ENCODE measurements at places on chromosomes 11 and 22. TPM values are rescaled to one million over a fixed set of nuclear protein-coding genes. Genes with fewer than 3 reads are reported as not detected.

GRCh38 chr11:109304159-109304558 lies 117.8 kb upstream of the C11orf87 start:
- peak; percentile 46 for DNase-seq

- no peak for DNase-seq
These were observed at the start of gene SOX6 for GRCh38 chr11:16356057-16356760. TSS of gene SOX6 (minus strand) at chr11:16356546. CDS start at chr11:16341248, 15,298 bp downstream.

GRCh38 chr11:120128392-120129119 lies 9.4 kb downstream of the TRIM29 start:
- peak; percentile 91 for DNase-seq

GRCh38 chr11:14254533-14255237 lies 104.3 kb downstream of the RRAS2 start:
- no peak for DNase-seq

DNA sequence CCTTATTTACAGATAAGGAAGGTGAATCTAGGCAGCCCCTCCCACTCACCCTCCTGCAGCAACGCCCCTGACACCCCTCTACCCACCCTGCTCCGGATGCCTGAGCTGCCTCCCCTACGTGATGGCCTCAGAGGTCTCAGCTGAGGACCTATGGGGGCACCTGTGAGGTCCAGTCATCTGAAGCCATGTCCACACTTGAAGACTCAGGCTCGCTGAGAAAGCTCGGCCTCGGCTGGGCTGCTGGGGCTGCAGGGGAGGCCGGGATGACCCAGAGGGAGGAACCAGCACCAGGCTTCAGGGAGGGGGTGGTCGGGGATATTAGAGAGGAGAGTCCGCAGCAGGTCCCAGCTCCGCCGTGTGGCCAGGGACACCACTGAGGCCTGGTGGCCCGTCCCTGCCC lies 92.8 kb downstream of the BRD1 start:
- no peak for DNase-seq

- DNase-seq: no peak
These were observed 11.9 kb downstream of the SNRPD3 start for GRCh38 chr22:24567668-24568067.

Gene CARD10
- 22.7 TPM for total RNA-seq

Gene SIAE
- 20.7 TPM for total RNA-seq

DNA sequence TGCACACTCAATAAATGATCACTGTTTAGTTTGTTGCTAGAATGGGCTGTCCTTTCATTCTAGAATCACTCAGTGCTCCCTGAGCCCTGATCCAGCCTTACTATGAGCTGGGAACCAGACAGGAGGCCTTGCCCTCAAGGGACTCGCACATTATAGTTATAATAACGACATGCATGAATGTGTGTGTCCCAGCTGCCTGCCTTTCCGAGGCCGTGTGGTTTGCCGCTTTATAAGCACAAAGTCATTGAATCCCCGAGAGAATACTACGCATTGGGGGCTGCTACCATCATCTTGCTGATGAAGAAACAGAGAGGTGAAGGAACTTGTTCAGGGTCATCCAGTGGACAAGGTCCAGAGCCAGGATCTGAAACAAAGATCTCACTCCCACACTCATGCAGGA lies 75.7 kb downstream of the NFAM1 start:
- no peak for DNase-seq

GRCh38 chr11:86159581-86159891 lies 85.0 kb upstream of the EED start:
- DNase-seq: no peak

Gene SEPTIN5
- 3.5 TPM for total RNA-seq

DNA sequence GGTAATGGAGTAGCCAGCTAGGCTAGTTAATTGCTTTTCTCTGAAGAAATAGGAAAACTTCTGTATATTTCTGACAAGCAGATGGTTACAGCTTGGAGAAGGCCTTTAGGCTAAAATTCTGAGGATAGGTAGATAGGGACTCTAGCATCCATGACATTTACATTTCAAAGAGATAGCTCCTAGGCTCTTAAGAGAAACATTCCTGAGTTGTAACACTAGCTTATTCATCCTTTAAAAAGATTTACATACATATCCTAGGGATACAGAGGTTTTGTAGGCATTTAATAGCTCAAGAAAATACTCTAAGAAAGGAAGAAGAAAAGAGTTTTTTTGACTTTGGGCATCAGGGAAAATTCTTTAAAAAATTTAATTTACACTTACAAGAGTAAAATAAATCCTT lies 130.9 kb upstream of the CCDC179 start:
- no peak for DNase-seq

GRCh38 chr11:130560781-130561109 lies 112.3 kb downstream of the ADAMTS15 start:
- DNase-seq: no peak

Gene INS
- total RNA-seq: not detected

DNA sequence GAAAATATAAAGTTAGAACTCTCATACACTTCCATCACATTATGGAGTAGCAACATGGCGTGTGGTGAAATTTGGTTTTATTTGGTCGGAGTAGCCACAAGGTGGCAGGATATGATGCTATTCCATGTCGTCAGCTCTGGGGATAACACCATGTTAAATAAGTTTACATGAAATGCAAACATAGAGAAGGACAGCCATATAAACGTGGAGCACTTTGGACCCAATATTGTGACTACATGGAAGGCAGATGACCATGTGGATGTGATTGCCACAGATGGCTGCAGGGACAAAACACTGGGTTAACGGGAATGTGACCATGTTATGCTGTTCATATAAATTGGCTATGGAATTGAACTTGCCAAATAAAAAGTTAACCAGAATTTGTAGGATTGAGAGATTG lies 21.0 kb downstream of the OR5M11 start:
- DNase-seq: peak; percentile 5

DNA sequence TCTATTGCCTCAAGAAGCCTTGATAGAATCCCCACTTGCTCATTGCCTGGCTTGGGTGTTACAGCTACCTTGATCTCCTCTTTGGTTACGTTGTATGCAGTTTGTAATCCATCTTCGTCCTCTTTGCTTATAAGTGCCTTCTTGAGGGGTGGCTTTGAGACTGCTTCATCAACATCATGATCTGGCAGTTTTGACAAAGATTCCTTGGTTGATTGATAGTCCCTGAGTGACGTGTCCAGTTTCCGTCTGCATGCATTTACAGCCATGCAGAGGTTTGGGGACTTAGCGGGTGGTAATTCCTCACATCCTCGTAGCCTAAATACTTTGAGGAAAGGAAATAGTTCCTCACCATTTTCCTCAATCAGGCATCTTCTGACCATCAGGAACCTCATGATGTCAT lies 23.1 kb downstream of the NEU3 start:
- no peak for DNase-seq

Gene FJX1
- total RNA-seq: 33.3 TPM

GRCh38 chr22:16935209-16935608 lies 72.8 kb downstream of the GAB4 start:
- DNase-seq: no peak

DNA sequence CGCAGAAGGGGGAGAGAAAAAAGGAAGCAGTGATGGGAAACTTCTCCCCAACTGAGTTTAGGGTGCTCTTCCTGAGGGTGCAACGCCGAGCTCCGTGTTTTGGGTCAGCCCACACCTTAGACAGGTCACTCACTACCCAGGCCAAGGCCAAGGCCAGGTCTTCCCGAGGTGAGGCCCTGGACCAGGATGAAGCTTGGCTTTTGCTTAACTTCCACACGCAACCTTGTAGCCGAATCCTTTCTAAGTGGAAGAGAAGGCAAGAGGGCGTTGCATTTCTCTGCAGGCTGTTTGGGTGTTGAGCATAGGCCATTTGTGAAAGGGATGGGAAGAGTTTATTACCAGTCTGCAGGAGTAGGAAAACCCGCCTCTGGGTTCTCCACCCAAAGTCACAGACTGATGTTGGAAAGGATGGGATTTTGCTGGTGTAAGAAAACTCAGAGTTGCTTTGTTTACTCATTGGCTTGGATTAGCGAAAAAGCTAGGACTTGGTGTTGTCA lies 1.5 kb downstream of the KREMEN1 start:
- no peak for DNase-seq

- peak; percentile 41 for DNase-seq
These were observed 806 bp upstream of the SAAL1 start for GRCh38 chr11:18106688-18107087.

Gene DEFB131B
- not detected for total RNA-seq

DNA sequence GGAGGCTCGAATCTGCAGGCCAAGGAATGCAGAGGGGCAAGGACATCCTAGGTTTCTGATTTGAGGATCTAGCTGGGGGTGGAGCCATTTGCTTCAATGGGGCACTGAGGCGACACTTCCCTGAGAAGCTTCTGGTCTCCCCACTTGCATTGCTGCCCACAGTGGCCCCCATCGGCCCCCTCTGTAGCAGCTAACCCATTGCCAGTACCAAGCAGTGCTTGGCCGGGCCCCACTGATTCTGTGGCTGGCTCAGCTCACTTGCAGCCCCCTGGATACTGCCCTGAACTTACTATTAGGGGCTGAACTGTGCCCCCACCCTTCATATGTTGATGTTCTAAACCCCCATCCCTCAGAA lies 42.9 kb upstream of the SHISAL1 start:
- no peak for DNase-seq

DNA sequence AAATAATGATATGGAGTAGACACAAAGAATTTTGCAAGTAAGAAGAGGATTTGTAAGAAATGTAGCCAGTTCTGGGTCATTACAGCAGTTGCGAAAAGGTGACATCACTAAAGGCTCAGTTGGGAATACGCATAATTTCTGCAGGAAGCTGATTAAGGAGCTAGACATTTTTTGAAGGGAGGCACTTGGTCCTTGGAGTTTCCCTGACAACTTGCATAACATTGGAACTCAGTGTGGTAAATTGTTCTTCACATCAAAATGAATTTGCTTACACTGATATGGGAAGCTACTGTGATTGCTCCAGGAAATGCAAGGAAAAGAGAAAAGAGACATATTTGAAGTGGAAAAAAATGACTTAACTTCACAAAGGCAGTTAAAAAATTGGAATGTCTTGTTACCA lies 626.1 kb downstream of the NELL1 start:
- DNase-seq: no peak

GRCh38 chr11:19328586-19329311 lies 88.0 kb upstream of the E2F8 start:
- no peak for DNase-seq

Gene CLDN5
- not detected for total RNA-seq

Gene OR4A5
- total RNA-seq: not detected

- DNase-seq: no peak
These were observed 132.3 kb upstream of the ZBED5 start for GRCh38 chr11:10990160-10990559.

GRCh38 chr22:47093720-47094119 lies 331.3 kb downstream of the TBC1D22A start:
- DNase-seq: no peak

DNA sequence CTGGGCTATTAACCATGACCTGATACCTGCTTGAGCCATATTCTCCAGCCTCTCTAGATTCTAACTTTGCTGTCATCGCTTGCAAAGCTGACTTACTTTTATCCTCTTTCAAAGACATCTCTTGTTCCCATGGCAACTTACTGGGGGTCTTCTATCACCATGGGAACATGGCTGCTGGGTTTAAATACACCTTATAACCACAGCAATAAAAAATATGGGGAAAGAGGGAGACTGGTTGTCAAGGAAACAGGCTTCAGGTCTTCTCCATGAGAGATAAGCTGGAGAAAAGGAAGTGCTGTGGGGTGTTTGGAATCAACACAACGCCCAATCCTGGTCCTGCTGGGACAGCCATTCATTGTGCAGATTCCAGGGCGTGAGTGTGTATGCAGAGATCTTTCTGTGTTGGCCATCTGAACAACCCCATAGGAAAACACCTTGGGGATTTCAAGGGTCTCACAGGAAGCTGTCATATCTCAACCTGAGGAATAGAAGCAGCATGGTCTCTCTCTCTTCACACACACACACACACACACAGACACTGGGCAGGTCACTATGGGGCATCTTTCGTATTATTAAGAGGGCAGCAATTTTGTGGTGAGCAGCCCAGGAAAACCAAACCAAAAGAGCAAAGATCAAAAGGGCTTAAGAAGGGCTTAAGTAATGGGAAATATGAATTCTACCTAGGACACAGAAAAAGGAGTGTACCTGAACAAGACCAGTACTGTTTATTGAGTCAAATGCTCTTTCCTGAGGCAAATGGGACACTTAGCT lies 344.7 kb upstream of the NCAM1 start:
- DNase-seq: no peak
